CD4-positive, alpha-beta T cell treated with Interferon alpha-2 for 1 hour (primary cell): ENCODE measurements at places on chromosomes 7 and 10.

DNA sequence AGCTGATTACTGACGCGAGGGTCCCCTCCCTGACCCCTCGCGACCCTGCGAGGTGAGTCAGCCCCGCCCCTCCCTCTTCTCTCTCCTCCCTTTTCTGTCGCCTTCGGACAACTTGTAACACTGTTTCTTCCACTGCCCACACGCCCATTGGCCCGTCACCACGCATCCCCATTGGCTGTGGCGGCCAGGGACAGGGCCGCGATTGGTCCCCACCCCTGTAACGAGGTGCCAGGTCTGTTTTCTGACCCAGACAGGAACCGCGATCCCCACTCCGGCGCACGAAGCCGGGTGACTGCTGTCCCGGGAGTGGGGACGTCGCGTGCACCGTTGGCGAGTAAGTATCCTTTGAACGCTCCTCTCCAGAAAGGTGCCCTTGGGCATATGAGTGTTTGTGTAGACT is at the start of gene STRA8:
Gene STRA8 (plus strand): TSS at position 269 of the 400 bp plus-strand sequence. CDS start 6,687 bp downstream, outside the sequence.
- no peak for DNase-seq

DNA sequence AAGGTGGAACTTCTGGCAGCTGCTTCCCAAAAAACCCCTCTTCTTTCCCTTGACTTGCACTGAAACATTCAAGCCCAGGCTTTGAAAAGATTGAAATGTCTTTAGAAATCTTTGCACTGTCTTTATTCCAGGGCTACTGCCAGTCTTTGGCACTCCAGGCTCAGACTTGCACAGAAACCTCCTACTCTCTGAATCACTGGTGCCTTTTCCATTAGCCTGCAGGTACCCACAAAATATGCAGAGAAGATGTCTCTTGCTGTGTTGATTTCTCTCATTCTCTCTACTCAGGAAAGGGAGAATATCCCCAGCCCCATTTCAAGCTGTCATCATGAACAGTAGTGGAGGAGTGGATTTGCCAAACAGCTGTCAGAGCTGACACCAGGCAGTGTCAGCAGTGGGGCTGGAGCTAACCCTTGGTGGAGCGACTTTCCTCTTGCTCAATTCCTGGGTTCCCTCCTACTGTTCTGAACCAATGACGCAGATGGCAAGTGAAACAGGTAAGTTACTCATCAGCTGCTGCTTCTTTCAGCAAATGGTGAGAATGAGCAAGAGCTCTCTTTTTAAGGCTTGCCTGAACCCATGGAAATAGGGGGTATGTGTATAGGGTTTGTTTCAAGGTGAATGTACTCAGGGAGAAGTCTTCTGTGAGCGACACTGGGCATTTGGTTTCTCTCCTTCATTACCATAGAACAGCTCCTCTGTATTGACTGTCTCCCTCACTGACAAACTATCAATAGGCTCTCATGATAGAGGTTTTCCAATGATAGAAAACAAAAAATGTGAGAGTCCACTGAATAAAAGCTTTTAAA is 362.4 kb downstream of the ADRA2A start:
- no peak for DNase-seq

- no peak for DNase-seq
Measured at GRCh38 chr7:69840248-69840647, 242.0 kb downstream of the AUTS2 start.

GRCh38 chr7:47685151-47685550 is 103.2 kb upstream of the TNS3 start:
- no peak for DNase-seq

- DNase-seq, result no peak
Measured at GRCh38 chr10:97481071-97481470, 17.2 kb downstream of the MMS19 start.

- DNase-seq, result no peak
Measured at GRCh38 chr7:130228840-130229502, 21.3 kb downstream of the SSMEM1 start.

DNA sequence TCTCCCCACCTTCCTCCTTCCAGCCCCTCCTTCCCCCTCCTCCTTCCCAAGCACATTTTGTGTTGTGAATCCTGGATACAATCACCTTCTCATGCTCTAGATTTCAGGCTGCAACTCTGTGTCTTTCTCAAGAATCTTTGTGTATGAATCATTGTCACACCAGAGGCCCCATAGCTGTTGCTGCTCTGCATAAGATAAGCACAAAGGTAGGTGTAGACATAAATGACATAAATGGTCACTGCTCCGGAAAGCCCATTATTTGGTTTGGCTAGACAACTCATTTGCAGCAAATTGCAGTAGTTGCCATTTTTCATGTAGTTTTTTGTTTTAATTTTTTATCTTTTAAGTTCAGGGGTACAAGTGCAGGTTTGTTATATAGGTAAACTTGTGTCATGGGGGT is 216.3 kb upstream of the NRP1 start:
- DNase-seq, result no peak

DNA sequence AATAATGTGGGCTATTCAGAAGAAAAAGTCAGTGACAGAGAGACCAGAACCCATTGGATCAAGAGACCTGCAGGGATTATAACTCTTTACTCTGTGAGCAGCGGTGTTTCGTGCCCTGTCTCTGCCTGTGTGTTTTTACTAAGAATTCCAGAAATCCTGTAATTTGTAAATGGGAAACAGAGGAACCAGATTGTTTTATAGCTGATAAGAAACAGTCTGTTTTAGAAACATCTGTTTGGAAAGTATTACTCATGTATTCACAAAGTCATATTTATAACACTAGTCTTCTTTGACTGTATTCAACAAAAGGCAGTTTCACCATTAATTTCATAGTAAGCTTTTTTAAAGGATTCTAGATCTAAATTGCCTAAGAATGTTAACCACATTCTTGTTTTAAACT is 30.0 kb upstream of the VDAC2 start:
- DNase-seq, result no peak

GRCh38 chr10:132704008-132704814 is 81.7 kb downstream of the NKX6-2 start:
- DNase-seq, result no peak
